Activated CD4-positive, alpha-beta T cell treated with anti-CD3 and anti-CD28 coated beads for 48 hours (primary cell): ENCODE measurements at places on chromosomes 16 and 17.

DNA sequence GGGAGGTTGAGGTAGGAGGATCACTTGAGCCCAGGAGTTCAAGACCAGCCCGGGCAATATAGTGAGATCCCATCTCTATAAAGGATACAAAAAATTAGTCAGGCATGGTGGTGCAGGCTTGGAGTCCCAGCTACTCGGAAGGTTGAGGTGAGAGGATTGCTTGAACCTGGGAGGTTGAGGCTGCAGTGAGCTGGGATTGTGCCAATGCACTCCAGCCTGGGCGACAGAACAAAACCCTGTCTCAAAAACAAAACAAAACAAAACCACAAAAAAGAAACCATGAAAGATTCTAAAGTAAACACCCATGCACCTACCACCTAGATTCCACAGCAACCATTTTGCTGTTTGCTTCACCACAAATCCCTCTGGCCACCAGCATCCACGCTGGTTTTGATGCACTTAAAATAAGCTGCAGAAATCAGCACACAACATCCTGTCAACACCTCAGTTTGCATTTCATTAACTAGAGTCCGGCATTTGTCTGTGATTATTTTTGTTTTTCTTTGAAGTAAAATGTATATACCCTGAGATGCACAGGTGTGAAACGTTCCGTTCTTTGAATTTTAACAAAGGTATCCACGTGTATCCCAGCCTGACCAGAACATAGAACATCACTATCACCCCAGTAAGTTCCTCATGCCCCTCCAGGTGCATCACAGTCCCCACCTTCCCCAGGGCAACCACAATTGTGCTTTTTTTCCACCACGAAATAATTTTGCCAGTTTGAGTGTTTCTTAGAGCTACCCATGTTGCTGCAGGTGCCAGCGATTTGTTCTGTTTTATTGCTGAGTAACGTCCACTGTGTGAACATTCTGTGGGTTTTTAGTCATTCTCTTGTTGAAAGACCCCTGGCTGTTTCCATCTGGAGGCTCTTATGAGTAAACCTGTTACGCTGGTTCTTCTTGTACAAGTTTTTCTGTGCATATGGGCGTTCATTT, 191.5 kb downstream of the SEC14L1 start:
- peak; percentile 5 for DNase-seq

DNA sequence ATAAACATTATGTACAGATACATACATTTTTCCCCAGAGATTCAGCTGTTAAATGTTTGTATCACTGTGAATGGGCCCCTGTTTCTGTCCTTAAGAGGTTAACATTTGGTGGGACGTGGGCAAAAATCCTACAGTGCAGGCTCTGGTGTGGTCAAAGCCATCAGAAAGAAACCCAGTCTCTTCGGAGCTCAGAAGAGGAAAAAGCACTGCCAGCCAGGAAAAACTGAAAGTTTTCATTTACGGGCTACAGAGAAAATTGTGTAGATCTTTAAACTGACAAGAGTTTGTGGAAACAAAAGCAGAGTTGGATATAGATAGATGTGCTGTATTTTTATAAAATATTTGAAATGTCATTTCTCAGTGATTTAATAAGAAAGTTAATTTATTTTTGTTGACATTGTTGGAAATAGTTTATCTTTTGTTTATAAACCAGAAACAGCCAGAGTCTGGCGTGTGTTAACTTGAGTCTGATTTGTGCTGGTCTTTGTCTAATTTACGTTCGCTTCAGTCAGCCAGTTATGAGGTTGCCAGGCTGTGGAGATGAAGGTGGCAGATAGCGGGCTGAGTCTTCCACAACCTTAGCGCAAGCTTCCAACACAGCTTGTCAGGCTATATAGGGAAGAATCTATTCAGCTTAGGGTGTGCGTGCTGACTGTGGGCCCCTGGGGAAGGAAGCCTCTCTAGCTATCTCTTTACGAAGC, 9.5 kb upstream of the TEKT3 start:
- no peak for DNase-seq

- DNase-seq: no peak
These were observed 31.1 kb downstream of the RBFOX1 start for GRCh38 chr16:7363422-7364417.

DNA sequence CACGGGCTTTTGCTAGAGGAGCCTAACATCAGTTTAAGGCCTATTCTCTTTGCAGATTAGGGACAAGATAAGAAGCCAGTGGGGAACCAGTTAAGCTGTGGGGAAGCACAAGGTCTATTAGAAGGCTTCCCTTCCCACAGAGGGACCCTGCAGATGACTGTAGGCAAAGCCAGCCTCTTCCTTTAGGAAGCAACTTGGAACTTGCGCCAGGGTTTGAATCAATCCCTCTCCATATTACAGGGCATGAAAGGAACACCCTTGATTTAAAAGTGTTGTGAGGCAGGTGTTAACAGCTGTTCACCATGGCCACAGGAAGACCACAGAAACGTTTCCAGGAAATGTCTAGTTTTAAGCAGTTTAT, 77.3 kb downstream of the RPTOR start:
- DNase-seq: no peak
